Activated T-helper 1 cell treated with anti-CD3 and anti-CD28 coated beads, Interleukin-12 subunit alpha, Interleukin-12 subunit beta, Interleukin-2, Interleukin-4 antibody, amounts not matched to agents 30 ng/mL and 10 ng/mL and 1 ng/mL, durations not matched to agents 14 hours and 24 hours and 36 hours (primary cell): ENCODE measurements at places on chromosomes 3 and 15.

DNA sequence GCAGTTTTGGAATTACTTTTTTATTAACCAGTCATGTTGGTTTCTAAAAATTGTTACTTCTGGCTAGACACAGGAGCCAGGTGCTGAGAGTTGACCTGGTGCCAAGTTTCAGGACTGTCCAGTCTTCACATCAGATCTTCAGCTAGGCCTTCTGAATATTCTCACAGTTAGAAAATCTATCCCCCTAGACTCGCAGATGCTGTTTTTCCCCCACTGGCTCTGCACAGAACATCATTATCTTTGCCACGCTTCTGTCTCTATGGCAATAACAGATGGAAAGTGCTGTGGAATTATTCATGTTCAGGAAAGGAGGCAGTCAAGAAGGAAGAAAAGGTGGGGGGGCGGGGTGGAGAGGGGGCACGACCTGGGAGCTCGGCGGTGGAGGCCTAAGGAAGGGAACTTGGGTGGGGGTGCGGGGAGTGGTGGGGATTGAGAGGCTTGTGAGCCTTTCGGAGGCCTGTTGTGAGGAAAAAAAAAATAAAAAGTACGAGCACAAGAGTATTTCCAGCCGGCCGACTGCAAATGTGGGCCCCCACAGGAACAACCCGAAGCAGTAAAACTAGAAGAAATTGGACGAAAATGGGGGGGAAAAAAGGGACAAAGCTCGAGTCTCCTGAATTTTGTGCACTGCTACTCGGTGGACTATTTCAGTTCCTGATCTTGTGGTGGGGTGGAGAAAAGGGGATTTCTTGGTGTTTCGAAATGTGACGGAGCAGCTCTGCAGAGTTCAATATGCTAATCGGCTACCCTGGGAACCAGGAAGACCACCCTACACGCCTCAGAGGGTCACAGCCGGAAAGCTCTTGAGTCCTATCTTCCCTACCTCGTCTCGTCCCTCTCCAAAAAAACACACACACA, 1.5 kb upstream of the SKIL start:
- DNase-seq = peak; percentile 2

DNA sequence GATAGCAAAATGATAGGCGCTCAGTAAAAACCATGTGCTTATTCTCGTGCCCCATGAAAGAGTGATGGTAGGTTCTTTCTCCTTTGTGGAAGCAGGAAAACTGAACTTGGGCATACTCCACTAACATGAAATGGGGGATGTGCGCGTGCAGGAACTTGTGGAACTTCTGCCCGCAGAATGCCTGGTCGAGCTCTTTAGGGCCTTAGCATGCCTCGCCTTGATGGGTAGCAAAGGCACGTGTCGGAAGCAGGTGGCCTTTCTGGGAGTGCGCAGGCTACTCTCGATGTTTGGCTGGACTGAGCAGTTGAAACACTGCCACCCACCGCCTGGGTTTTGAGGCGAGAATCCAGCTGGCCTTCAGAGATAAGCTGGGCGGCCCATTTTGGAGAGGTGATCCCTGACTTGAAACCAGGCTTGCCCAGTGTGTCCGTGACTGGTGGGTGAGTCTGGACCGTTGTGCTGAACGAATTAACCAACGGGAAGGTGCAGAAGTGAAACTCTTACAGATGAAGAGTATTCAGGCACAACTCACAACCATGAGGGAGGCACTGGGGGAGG, 842 bp downstream of the PCCB start:
- DNase-seq = peak; percentile 1

DNA sequence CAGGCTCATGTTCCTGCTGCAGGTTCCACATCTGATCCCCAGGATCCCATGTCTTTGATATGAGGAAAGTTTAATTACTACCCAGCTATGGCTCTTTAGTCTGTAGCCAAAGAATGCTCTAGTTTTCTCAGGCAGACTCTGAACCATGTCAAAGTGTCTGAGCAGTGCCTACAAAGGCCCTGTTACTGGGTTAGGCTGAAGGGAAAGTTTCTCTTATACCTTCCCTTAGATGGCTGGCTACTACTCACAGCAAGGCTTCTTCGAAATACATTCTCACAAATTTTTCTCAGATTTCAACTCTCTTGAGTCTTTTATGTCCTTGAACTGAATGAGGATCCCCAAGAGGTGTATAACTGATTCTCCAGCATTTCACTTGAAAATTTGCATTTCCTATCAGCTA, 102.4 kb downstream of the NR1D2 start:
- DNase-seq = no peak

DNA sequence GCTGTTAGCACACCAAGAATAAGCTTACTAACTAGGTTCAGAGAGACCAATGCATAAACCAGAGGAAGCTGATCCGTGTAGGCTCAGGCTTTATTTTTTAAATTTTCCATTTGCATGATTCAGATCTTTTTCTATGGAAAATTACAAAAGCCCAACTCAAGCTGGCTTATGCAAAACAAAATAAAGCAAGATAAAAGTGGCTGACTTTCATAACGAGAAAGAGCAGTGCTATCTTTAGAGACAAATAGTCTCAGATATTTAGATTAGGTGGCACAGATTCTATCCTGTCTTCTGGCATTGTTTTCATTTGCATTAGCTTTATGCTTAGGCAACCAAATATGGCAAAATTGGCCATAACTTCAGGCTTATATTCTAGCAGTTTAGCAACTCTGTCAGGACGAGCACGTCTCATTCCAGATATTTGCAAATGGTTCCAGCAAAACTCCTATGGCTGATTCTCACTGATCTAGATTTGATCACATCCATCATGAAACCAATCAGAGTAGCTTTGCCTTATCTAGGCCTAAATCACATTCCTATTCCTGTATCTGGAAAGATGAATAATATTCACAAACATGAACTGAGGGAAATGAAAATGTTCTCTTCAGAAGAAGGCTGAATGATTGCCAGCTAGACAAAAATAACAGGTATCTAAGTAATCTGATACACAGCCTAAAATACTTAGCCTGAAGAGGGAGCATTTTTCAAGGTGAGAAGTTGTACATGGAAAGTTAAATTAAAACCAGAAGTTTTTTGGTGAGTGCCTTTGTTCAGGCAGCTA, 216.4 kb upstream of the DPPA4 start:
- no peak for DNase-seq

- no peak for DNase-seq
Measured at GRCh38 chr15:38853608-38854007, 289.0 kb upstream of the RASGRP1 start.

GRCh38 chr15:60389261-60390077, 8.3 kb downstream of the ANXA2 start:
- peak; percentile 60 for DNase-seq

- DNase-seq = no peak
Measured at GRCh38 chr15:68626739-68627138, 47.9 kb downstream of the CORO2B start.

GRCh38 chr3:100087198-100087597, 27.1 kb downstream of the FILIP1L start:
- no peak for DNase-seq
